ENCODE measurements at places on chromosomes 4 and X.

DNA sequence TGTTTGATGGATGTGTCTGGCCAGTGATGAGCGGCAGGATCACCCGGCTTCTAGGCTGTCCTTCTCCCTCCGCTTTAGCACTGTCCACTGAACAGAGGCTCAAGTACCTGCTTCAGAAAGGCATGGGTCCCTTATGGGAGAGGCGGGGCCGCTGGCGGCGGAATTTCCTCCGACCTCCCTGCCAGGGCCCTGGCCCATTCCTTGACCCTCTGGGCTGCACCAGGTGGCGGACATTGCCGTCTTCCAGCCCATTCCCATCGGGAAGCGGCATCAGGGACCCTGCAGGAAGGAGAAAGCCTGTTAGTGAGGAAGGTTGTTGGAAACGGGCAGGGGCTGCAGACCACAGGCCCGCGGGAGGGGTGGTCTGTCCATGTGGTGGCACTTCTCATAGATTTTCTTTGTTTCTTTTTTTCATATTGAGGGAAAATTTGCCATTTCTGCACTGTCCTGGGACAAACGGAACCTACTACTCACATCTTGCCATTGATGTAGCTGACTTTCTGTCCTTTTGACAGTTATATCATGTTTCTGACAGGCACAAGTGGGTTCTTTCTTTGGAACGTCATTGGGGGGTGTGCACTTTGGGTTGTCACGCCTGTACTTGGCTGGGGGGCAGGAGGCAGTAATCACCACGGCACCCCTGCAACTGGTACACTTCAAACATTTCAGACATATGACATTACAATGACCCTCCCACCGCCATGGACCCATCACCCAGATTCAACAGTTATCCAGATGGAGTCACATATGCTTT, 6.1 kb downstream of the APLN start:
- no peak for DNase-seq

- DNase-seq = no peak
These were observed 64.2 kb downstream of the PACRGL start for GRCh38 chr4:20764366-20764992.

DNA sequence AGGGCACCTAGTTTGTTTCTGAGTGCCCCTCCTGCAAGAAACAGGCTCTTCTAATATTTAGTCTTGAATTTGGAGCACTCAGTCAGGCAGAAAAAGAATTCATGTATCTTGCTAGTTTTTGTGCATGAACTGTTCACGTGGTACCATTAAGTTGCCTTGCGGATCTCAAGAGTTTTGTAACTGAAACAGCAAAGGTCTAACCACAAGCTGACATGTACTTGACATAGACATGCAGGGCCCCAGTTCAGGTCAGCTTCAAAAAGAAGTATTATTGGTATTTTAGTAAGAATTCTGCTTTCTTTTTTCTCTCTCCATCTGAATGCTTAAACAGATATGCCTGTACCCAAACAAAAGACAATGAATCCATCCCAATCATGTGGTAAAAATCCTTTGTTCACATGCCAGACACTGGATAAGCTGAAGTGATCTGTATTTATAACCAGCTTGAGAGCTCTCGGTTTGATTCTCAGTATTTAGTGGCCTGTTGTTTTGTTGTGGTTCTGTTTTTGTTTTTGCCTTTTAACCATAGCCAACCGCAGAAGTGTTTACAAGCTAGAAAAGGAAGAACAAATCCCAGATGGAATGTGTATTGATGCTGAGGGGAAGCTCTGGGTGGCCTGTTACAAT, 13.0 kb downstream of the RGN start:
- DNase-seq = peak; percentile 7

DNA sequence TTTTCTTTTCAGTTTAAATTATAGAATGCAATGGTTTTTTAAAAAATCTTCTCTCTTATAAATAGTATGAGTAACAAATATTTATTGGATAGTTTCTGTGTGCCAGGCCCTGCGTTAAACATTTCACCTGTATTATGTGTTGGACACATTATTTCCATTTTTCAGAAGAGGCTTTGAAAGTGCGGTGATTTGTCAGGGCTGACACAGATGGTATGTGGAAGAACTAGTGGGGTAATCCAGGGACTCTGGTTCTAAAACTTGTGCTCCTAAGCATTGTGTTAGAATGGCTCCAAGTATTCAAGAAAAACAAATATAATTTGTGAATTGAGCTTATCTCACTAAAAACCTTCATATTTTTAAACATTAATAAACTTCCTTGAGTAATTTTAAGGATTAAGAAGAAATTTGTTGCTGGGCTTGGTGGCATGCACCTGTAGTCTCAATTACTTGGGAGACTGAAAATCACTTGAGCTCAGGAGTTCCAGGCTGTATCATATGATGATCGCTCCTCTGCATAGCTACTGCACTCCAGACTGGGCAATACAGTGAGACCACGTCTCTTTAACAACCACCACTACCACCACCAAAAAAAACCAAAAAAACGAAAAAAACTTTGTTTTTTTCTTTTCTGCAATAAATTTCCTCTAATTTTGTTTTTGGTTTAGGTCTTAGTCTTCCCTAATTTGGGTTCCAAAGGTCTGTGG, 40.0 kb downstream of the RAPGEF2 start:
- DNase-seq = no peak

GRCh38 chr4:3226467-3226866, 22.5 kb upstream of the MSANTD1 start:
- DNase-seq = no peak

DNA sequence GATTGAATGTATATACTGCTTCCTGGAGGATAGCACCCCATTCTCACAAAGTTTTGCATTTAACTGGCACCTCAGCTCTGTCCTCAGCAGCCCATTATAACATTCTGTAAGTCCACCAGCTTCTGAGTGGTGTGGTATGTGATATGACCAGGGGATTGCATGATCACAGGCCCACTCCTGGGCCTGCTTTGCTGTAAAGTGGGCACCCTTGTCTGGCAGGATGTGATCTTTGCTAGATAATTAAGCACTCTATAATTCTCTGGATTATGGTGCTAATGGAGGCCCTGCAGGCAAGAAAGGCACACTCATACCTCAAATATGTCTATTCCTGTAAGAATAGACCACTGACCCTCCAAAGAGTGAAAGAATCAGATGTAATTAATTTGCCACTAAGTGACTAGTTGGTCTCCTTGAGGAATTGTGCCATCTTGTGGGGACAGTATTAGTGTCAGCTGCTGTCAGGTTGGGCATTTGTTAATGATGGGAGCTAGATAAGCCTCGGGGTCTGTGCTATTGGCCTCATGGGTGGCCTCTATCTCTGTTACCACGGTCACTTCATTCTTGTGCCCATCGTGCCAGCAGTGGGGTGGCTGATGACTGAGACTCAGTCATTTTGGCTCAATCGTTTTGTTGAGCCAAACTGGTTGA, 2.2 kb upstream of the CFI start:
- peak; percentile 33 for DNase-seq

DNA sequence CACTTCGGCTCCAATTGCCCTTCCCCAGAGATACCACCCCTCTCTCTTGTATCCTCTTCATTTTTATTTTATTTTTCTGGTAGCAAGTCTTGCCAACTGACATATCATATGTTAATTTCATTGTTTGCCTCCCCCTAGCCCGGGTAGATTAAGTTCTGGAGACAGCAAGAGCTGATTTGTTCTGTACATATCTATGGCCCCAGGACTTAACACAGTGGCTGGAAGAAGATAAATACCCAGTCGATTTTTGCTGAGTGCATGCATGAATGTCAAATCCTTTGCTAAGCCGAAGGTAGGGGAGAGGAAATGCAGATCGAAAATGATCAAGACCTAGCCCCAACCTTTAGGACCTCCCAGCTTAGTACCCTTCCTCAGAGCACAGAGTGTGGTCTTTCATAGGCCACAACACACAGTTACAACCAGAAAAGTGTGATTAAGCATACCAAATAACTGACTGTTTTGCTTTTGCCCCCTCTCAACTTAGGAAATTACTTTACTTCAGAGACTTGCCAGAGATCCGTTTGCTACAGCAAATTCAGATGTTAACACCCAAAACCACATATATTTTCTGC, 58.7 kb upstream of the KLF3 start:
- DNase-seq = no peak

GRCh38 chr4:170581322-170581721, 491.6 kb upstream of the AADAT start:
- no peak for DNase-seq

DNA sequence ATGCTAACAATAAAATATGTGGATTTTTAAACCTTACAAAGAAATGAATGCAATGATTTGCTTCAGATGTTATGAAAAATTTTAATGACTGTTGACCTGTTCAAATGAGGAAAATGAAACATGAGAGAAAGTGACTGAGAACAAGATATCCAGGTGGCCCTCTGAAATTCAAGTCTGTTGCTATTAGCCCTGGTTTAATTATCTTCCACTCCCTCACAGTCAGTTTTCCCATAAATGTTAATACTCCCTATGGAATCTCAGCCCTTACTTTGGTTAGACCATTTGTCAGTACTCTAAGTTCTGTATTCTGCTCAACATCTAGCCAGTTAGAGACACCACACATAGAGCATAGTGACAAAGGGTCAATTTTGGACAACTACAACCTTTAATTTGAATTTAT, 327.8 kb downstream of the PDGFC start:
- DNase-seq = no peak

GRCh38 chrX:125398959-125399440, 79.3 kb downstream of the TEX13C start:
- no peak for DNase-seq

DNA sequence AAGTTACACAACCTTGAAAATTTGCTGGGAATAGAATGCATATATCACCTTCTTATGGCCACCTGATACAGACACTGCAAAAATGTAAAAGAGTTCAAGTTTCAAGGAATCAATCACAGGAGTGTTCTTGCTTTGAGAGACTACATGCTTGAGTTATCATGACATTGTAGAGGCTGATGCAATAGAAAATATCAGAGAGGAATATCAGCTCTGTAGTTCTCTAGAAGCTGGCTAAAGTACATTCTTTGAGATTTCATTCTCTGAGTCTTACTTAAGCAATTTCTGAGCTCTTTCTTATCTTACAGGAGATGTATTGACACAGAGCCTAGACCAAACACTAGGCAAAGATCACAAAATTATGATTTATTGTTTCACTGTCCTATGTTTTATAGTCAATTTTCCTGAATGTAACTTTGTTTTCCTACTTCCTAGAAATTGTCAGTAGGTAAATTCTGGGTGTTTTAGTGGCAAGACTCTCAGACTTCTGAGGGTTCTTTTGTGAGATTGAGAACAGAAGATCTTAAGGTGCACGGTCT, 152.1 kb upstream of the HPGD start:
- no peak for DNase-seq

DNA sequence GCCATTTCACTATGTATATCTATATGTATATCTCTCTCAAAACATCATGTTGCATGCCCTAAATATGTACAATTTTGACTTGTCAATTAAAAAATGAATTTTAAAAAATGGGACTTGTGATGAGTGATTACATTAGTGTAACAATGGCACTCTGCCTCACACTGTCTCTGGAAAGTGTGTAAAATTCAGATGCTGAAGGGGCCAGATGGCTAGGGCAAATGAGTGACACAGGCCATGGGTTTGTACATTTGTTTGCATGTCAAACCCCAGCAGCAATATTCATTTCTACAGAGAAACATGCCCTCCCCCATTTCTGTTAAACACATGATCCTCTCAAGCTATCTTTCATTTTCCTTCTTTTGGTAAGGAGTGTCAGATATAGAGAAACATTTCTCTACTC, 8.1 kb downstream of the SCARB2 start:
- no peak for DNase-seq

DNA sequence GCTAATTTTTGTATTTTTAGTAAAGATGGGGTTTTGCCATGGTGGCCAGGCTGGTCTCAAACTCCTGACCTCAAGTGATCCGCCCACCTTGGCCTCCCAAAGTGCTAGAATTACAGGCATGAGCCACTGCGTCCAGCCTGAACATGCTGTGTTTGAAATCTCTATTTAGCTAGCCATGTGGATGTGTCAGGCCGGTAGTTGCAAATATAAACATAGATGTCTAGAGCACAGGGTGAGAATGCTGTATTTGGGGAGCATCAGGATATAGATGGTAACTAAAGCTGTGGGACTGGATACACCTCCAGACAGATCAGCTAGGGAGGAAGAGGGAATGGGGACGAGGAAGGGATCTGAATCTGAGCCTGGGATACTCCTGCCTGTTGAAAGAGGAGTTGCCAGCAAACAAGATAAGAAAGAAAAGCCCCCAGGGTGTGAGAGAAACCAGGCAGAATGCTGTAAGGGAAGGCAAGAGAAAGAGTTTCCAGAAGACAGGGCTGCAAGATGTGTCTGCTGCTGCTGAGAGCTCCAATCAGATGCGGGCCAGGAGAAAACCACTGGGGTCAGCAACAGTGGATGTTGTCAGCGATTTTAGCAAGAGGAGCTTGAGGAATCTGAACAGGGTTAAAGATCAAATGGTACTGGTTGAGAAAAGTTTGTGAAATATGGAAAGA, 177.4 kb downstream of the PALLD start:
- no peak for DNase-seq

DNA sequence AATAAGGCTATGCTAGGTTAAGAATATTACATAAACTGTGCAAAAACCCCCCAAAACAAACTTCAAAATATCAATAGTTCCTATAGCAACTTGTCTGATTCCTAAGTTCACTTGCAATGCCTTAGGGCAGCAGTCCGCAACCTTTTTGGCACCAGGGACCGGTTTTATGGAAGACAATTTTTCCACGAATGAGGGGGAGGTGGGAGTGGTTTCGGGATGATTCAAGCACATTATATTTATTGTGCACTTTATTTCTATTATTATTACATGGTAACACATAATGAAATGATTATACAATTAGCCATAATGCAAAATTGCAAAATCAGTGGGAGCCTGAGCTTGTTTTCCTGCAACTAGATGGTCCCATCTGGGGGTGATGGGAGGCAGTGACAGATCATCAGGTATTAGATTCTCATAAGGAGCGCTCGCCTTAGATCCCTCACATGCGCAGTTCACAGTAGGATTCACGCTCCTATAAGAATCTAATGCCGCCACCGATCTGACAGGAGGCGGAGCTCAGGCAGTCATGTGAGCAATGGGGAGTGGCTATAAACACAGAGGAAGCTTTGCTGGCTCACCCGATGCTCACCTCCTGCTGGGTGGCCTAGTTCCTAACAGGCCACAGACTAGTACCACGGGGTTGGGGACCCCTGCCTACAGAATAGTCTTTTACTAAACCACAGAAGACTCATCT, 39.7 kb downstream of the ACOX3 start:
- DNase-seq = no peak

DNA sequence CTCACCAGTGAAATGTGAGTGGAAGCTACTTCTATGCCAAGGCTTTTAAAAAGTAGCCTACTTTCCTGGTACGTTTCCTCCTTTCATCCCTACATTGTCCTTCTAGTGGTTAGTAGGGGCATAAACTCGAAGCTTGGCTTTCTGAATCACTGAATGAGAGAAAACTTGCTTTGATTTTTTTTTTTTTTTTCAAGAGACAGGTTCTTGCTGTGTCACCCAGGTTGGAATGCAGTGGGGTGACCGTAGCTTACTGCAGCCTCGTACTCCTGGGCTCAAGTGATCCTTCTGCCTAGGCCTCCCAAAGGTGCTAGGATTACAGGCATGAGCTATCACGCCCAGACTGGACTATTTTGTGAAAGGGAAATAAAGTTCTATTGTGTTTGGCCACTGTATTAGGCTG, 89.1 kb upstream of the IGFBP7 start:
- DNase-seq = no peak

- DNase-seq = no peak
These were observed 529.7 kb upstream of the BOD1L1 start for GRCh38 chr4:14157262-14157661.

- no peak for DNase-seq
These were observed 97.1 kb downstream of the TMA16 start for GRCh38 chr4:163591614-163592020.

GRCh38 chr4:154642373-154643009, 30.0 kb upstream of the FGG start:
- no peak for DNase-seq

- DNase-seq = no peak
These were observed 263.8 kb upstream of the LCORL start for GRCh38 chr4:18285357-18285756.

Measured in activated CD4-positive, alpha-beta T cell treated with anti-CD3 and anti-CD28 coated beads, Interleukin-2, Interleukin-6, amounts not matched to agents 100 ng/mL and 50 ng/mL, durations not matched to agents 16 hours and 8 hours (primary cell).